ENCODE measurements at places on chromosomes 5 and 9.

DNA sequence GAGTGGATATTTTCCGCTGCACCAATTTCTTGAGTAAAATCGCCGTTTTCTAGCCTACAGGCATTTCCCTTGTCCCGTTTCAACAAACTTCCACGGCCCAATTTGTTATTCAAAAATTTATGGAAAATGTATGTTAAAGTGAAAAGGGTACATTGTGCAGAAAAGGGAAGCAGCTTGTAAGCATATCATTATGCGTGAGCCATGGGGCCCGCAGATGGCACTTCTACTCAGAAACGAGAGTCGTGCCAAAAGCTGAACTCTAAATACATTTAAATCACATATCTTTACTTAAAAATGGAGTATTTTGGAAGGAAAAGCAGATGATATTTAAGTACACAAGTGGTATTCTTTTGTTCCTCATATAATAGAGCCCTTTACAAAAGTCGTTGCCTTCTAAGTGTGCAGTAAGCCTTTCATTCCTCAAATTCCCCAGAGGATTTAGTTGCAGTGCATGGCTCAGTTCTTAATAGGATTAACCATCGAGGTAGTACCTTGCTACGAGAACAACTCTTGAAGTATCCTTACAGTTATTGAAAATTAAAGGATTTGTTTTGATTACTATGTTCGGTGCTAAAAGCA is 1227.2 kb upstream of the WWC1 start:
- no peak for DNase-seq

- no peak for DNase-seq
Measured at GRCh38 chr9:125376261-125377226, 114.9 kb downstream of the GAPVD1 start.

GRCh38 chr9:101629636-101630035 is 34.9 kb upstream of the PPP3R2 start:
- DNase-seq: no peak

- peak; percentile 67 for DNase-seq
Measured at GRCh38 chr9:136901516-136902258, 15.4 kb downstream of the TRAF2 start.

- no peak for DNase-seq
Measured at GRCh38 chr9:77606526-77606925, 41.6 kb downstream of the GNA14 start.

DNA sequence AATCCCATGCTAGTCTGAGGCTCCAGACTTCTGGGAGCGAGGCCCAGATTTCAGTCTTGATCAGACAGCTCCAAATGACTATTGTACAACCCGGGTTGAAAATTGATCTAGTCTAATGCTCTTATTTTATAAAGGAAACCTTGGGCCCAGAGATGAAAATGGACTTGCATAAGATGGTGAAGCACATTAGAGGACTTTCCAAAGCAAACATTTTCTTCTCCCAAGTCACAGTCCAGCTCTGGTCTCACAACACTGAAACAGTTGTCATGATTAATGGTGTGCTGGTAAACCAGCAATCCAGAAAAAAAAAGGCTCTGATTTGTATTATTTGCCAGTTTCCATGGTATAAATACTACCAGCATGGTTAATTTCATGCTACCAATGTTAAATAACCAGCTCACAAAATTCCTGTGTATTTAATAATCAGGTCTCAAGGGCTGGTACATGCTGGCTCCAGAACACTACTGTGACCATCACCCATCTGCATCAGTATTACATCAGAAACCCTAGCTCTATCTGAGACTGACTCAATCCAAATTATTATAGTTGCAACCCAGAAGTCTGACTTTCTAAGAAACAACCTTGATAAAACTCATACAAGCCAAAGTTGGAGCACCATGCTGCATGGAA is 32.5 kb upstream of the ABLIM3 start:
- no peak for DNase-seq

DNA sequence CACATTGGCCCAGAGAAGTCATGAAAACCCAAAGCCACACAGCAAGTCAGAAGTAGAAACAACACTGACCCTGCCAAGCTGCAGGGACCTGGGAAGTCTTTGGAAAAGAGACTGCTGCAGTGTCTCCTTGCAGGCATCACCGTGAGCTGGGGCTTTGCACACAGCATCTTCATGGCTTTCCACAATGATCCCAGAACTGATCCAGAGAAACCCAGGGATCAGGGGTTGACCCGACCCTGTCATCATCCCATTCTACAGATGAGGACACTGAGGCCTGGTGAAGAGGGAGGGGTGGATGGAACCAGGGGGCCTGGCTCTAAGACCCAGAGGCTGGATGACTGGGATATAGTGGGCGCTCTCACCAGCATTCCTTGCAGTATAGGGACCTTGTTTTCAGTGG is 4.3 kb upstream of the FAM78A start:
- DNase-seq: no peak

DNA sequence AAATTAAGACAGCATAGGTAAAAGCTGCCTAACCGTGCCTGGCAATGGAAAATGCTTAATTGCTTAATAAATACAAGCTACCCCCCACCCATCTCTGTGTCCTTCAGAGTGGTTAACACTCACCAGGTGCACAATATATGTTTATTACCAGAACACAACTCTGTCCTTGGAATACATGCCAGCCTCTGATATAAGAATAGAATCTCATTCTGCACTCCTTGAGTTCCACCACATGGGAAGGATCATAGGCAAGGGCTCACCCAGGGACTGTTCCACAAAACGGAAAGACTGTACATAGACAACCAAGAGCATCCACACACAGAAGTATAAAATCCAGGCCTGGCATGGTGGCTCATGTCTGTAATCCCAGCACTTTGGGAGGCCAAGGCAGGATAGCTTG is 91.4 kb downstream of the STRBP start:
- DNase-seq: no peak

DNA sequence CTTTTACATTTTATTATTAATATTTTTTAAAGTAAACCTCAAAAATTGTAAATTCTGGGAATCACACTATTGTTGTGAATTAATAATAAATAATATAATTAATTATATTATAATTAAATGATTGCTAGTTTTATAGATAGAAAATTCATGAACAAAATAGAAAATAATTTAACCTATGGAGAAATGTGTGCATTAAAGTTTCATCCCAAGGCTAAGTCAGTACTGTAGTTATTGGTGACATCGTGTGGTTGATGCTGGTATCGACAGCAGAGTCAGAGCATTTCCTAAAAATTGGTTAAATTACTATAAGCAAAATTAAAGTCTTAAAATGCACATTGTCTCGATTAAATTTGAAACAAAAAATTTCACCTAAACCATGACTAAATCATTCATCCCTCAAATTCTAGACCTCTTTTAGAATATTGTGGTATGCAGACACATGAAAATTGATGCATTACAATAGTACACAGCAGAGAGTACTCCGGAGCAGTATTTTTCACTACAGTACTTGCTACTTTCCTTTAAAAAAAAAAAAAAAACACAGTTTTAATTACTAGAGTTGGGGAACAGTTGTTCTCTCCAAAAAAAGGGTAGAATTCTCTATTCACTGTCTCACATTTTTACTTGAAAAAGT is 73.9 kb downstream of the RORB start:
- DNase-seq: no peak

DNA sequence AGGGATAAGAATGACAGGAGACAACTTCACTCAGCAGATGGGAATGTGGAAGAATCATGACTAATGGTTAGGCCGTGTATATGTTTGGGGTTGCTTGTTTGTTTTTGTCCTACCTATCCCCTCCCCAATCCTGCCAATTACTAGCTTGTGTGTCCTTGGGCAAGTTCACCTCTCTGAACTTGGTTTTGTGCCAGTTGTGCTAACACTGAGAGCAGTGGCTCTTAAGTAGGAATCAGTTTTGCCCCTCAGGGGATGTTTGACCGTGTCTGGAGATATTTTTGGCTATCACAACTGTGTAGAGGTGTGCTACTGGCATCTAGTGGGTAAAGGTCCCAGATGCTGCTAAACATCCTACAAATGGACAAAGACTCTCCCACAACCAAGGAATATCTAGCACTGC is 287.0 kb downstream of the DMRT2 start:
- DNase-seq: no peak

DNA sequence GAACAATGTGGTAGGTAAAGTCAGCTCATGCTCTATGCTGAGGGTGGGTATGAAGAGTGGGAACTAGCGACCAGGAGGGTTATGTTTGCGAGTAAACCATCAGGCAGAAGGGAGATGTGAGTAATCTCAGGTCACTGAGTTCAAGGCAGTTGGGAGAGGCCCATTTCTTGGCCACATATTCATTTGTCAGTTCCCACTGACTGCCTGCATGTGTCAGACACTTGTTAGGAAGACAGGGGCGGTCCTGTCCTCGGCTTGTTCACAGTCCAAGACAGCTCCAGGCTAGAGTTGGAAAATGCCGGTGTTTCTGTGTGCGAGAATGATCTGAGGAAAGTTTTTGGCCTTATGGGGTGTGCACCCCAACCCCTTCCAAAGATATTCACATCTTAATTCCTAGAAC is 48.6 kb upstream of the GDNF start:
- no peak for DNase-seq

GRCh38 chr5:126455728-126456127 is 32.5 kb downstream of the GRAMD2B start:
- DNase-seq: no peak

GRCh38 chr9:131397100-131397790 is 3.4 kb downstream of the PRRC2B start:
- no peak for DNase-seq

DNA sequence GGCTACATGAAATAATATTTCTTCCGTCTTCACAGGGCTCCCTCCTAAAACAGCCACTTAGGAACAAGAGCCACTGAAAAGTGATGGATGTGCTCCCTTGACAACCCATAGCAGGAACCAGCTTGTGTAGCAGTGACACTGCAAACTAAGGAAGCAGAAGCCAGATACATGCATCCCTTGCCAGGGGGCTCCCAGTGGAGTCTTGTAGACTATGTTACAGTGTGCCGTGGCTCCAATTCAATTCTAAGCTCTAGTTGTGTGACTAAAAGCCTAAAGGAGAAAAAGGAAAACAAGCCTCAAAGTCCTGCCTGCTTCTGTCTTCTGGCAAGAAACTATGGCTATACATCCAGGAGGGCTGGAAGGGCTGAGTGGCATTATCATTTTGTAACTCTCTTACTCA is 12.2 kb upstream of the TAF1L start:
- DNase-seq: no peak

DNA sequence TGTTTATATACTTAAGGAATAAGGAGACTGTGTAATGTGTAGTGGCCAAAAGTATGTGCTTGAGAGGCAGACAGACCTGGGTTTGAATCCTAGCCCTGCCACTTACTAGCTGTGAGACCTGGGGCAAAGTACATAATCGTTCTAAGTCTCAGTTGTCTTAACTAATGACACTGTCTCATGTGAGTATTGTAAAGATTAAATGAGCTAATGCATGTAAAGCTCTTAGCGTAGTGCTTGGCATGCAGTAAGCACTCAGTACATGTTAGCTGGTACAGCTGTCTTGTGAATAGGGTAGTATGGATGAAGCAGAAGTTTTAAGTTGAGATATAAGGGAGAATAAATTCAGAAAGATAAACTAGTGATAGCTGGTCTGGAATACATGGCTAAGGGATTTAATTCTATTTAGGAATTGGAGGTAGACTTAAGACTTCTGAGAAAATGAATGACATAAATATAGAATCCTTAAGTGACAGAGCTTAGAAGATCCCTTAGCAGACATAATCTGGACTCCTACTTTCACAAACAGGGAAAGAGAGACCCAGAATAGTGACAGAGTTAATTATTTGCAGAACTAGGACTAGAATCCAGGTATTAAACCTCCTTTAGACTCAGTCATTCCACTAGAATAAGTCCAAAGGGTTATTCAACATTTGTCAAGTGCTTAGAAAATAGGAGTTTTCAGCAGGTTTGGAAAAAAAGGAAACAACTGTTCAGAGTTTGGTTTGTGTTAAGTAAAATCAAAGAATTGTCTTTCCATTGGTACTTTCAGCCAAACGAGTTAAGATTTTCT is 13.1 kb downstream of the GPR21 start:
- no peak for DNase-seq

GRCh38 chr9:132597073-132597775 is 14.8 kb downstream of the BARHL1 start:
- no peak for DNase-seq

GRCh38 chr9:131661568-131662288 is 78.1 kb downstream of the RAPGEF1 start:
- peak; percentile 61 for DNase-seq

DNA sequence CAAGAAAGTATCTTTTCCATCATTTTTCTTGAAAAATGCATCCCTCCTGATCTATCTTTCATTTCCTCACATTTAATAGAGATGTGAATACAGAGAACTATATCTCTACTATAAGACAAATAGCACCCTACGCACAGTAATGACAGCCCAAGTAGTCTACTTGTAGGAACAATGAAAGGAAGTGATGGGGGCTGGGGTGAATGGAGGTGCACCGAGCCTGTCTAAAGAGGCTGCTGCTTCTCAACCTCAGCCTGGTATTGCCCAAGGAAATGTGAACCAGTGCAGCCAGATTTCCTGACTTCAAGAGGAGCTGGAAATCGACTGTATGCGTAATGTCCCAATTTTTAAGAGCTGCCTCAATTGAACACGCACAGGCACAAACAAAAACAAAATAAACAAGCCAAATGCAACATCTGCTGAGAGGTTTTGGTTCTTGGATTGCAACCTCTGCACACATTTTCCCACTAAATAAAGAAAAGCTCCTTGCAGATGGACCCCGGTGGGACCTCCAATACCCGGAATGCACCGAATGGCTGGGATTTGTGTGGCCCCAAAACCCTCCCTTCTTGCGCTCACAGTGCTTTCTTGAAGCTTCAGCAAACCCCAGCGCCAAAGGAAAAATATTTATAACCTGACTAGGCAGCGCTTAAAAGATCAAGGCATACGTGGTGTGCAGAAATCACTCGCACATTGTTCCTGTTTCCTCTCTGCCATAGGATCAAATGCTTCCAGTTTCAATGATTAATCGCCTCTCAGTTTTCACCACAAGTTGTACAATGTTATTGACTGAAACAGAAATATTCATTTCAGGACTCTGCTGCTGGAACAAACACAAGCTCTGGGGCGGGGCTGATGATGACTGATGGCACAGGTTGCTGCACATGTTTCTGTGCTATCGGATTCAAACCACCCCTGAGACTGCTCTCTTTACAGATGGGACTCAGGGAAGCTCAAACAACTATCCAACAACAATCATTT is 68.3 kb downstream of the KCNIP1 start:
- DNase-seq: peak; percentile 73

GRCh38 chr5:73615085-73615484 is 10.9 kb upstream of the ARHGEF28 start:
- no peak for DNase-seq

DNA sequence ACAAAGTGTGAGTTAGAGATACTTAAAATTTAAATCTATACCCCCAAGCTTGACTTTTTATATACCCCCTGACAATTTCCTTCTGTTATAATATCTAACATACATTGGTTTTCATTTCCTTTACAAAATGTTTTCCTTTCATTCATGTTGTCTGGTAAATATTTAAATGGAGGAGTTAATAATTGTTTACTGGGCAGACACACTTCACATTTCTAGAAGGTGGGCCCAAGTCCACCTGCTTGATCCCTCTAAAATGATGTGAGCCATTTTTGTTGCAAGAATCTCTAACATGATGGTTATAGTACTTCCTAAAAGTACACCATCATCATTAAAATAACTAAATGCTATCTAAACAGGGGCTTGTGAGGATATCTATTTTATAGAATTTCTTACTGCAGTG is 155.9 kb downstream of the FAM174A start:
- DNase-seq: no peak

GRCh38 chr5:55081541-55081940 is 20.9 kb upstream of the GZMA start:
- no peak for DNase-seq
